Stimulated activated CD4-positive, alpha-beta T cell treated with anti-CD3 and anti-CD28 coated beads, TNF-alpha, amount 100 ng/mL, for 24 hours (primary cell): ENCODE measurements at places on chromosomes 7 and 10.

DNA sequence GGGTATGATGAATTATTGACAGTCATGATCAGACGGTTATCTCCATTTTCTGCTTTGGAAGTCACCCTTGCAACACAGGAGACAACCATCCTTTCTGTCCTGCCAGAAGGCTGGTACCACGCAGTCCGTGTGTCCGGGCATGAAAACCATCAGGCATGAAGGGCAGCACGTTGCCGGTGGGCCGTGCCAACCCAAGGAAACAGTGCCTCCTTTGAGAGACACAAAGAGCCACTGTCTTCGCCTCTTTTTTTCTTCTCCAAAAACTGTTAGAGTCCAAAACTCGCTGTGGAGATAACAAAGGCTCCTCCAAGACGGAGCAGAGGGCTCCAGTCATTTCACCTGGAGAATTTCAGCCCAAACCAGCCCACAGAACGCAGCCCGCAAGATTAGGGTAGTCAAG, 60.4 kb upstream of the ARHGAP21 start:
- no peak for DNase-seq

GRCh38 chr10:58360412-58361004, 24.7 kb upstream of the TFAM start:
- no peak for DNase-seq

DNA sequence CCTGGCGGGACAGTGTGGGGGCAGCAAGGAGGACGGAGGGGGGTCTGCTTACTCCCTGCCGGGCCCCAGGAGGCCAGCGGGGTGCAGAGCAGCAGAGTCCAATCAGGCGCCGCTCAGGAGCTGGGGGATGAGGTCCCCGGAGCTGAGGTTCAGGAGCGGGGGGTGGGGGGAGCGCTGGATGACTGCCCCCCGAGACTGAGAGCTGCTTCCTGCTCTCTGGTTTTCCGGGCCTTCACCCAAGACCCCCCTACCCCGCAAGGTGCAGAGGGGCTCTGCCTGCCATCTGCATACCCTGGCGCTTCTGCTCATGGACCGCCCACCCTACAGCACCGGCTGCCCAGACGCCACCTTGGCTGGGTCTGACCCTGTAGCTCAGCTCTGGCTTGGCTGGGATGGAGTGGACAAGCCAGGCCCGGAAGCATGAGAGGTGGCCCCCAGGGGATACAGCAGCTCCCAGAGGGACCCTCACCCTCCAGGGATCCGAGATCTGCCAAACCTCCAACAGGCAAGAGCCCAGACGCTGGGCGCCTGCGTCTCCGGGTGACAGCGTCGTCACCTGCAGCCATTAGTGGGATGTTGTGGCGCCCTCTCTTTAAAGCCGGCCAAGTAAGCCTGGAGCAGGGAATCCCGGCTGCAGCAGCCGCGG, 930 bp downstream of the KNDC1 start:
- no peak for DNase-seq

- DNase-seq = no peak
These were observed 81.3 kb downstream of the ADAM22 start for GRCh38 chr7:88015309-88015708.

DNA sequence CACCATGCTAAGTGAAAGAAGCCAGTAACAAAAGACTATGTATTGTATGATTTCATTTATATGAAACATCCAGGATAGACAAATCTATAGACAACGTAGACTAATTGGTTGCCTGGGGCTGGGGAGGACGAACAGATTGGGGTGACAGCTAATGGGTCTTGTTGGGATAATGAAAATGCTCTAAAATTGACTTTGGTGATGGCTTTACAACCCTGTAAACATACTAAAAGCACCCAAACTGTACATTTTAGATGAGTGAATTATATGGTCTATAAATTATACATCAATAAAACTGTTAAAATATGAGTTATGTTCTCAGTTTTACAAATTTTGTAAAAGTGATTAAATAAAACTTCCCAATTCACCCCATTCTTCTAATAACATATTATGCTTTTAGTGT, 261.5 kb downstream of the ELMO1 start:
- no peak for DNase-seq

GRCh38 chr7:117192108-117192507, 130.8 kb downstream of the WNT2 start:
- no peak for DNase-seq

DNA sequence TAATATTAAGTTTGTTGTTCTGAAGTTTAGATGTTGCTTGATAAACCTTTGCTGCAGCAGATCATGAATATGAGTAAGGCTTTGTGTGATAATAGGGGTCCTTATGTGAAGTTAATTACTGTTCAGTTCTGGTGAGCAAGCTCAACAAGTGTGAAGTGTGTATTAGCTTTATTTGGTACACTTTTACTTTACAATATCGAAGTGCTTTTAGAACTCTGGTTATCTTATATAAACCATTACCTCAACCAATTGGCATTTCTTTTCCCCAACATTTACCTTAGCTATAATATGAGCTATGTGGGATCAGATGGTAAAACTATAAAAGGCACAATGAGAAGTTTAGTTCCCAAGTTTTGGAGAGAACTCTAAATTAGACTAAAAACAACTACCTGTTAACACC, 127.6 kb downstream of the LCOR start:
- no peak for DNase-seq

DNA sequence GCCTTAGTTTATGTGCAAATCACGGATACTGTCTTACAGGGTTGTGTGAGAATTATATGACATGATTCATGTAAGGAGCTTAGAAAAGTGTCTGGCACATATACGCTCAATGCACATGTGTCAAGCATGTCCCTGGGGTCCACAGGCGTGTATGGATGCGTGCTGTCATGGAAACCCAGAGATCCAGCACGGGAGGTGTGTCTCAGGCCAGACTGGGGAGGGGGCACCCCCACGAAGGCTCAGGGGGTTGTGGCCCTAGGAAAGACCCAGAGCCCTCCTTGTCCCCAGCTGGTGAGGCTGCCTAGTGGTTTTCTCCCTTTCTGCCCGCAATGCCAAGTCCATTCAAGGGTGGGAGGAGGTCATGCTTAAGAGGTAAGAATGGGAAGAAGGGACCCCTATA, 9.1 kb downstream of the BTBD16 start:
- DNase-seq = no peak

DNA sequence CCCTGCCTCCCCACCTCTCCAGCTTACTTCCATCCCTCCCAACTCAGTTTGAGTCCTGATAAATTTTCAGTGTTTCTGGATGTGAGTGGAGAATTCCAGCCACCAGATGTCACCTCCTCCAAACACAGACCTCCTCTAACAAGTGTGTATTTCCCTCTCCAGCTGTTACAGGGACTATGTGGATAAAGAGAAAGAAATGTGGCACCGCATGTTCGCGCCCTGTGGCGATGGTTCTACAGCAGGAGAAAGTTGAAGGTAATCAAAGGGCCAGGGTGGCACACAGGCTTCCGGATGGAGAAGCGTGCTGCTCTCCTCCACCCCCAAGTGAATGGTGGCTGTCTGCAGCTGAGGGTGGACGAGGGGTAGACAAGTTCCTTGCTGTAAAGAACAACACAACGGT, 14.7 kb downstream of the FKBP6 start:
- no peak for DNase-seq

DNA sequence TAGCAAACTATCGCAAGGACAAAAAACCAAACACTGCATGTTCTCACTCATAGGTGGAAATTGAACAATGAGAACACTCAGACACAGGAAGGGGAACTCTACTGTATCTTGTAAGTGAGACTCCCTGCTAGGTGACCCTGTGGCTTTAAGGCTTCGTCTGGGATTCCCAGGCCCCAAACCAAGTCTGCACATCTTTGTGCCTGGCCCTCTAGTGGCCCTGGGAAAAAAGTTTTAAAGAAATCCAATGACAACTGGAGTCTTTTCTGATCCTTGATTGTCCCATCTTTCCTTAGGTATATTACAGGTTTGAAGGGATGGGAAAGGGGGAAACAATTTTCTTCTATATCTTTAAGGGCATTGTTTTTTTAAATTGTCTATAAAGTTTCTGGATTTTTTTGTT, 10.6 kb upstream of the LIPM start:
- no peak for DNase-seq

DNA sequence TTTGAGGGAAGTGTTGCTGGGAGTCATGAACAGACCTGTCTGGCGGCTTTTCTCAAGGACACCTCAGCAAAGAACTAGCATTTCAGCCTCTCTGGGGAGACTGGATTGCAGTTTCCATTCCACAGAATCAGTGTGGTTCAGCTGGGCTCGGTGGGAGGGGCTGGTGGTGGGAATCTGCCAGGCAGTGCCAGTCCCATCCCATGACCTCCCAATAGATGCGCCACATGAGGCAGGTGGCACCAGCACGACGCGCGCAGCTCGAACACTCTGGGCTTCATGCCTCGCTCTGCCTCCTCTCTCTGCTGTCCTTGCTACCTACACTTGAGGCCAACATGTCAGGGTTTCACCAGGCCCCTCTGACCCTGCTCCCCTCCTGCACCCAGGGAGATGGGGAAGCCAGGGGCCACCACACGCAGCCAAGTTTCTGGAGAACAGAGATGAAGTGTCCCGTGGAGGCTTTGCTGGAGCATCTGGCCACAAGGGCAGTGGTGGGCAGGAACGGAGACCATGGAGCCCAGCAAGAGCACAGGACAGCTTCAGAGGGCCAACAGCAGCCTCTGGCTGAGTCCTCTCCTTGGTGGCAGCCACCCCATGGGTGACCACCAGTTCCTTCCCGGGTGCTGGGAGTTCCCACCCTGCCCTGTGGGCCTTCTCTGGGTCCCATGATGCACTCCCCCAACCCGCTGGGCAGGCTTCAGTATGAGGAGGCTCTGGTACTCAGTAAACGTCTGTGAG, 2.3 kb downstream of the NACAD start:
- DNase-seq = no peak

DNA sequence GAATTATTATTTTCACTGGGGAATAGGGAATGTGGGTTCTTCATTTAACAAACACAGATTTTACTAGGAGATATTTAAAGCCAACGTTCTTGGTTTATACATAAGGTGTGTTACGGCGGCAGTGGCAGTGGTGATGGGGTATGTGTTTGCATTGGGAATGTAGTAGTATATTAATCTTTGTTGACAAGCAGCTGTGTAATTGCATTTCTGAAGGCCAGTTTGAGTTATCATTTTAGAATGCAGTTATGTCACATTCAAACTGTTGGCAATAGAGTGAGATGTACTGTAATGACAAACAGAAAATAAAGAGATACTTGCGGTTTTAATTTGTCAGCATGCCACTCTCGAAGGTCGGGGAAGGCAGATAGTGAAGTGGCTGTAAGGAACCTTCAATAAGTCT, 628.6 kb upstream of the POM121L12 start:
- DNase-seq = no peak

- no peak for DNase-seq
These were observed 46.3 kb downstream of the MTPN start for GRCh38 chr7:135930565-135931461.

- no peak for DNase-seq
These were observed 30.4 kb downstream of the PPP1R3C start for GRCh38 chr10:91602449-91602848.

GRCh38 chr7:115476671-115477181, 553.8 kb downstream of the TFEC start:
- DNase-seq = no peak

GRCh38 chr10:127926455-127926854, 19.6 kb downstream of the PTPRE start:
- no peak for DNase-seq

DNA sequence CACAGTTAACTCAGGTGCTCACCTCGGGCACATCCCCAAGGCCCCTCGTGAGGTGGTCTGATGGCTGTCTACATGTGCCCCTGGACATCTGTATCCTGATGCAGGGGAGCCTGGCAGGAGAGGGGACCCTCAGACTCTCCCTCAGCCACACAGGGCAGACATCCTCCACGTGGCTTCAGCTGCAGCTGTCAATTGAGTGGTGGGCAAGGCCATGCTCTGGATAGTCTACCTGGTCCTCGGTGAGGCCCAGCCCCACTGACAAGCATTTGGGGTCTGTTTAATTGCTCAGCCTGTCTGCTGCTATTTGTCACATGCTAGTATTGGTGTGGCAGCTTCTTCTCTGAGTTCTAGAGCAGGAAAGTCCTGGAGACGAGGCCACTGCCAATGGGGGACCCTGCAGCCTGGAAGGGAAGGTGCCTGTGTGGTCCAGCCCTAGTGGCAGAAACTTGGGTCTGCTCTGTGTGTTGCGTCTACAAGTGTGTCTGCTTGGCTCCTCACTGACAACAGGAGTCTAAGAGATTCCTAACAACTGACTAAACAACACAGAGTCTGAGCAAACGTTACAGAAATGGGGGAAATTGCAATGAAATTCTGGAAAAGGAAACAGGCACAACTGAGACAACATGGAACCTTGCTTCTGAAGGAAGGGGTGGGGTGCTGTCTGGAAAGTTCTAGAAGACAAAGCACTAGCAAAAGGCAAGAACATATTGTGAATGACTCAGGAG, 59.3 kb upstream of the IGFBP3 start:
- no peak for DNase-seq

DNA sequence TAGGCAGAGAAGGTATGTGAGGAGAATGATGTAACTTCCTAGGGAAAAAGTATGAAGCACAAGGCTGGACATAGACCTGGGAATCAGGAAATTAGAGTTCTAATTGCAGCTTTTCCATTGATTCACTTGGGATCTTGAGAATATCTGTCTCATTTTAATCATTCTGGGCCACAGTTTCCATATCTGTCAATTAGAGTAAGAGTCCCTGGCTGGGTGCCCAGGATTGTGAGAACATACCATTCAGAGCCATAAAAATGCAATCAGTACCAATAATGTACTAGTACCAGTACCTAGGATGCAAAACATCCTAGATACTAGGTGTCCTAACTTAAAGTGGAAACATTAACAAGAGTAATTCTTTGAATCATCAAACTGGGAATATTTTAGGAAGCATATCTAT, 29.6 kb downstream of the CAV1 start:
- DNase-seq = no peak

DNA sequence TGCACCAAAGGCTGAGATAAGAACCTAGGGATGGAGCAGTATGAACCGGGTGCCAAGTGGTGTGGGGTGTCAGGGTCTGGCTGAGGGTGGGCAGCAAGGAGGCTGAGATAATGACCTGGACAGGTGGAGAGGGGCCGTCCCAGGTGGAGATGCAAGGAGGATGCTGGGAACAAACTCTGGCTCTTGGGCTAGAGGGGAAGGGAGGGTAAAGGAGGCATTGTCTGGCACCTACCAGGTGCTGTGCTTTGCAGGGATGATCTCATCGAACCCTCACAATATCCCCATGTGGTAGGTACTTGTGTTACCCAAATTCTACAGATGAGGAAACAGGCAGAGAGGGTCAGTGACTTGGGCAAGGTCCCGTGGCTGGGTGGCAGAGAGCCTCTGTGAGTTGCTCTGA, 19.9 kb upstream of the HOXA13 start:
- no peak for DNase-seq

DNA sequence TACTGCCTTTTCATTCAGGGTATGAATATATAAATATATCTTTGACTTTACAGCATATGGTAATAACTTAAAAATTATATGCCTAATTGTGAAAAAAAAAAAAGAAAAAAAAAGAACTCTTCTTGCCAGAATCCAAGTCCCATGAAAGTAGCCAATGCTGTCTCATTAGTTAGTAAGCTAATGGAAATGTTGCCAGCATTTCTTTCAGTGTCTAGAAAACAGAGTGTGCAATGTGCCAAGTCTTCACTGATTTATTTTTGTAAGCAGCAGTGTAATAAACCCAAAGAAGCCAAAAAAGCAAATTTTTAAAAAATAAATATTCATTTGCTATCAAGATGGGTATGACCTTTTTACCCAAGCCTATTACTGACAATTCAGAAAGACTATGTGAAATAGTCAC, 31.1 kb upstream of the LRRN3 start:
- DNase-seq = no peak
